ENCODE measurements at places on chromosomes 7 and 10.

DNA sequence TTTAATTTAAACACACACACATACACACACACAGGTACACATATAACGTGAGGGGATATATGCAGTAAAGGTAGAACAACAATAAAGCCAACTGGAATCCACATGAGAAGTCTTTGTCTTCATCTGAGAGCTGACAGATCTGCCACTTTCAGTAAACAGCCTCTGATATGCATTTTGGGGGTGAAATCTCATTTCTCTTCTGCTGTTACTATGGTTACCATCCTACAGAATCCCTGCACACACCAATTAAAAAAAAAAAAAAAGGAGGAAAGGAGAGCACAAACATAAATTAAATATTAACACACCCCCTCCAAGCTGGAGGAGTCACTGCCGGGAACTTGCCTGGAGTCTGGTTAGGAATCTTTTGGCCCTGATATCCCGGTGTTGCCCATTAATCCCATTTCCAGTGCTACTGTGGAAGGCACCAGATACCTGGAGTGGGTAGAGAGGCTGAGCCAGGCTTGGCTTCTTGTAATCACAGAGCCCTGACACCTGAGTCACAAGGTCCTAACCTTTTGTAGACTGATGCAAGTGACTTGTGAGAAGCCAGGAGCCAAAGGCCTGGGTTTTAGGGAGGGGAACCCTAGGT, 169.1 kb downstream of the LHFPL3 start:
- DNase-seq = no peak

- DNase-seq = peak; percentile 18
These were observed 130.0 kb downstream of the CDK14 start for GRCh38 chr7:90726120-90726519.

- DNase-seq = no peak
These were observed 127.4 kb downstream of the GPR85 start for GRCh38 chr7:112959276-112959675.

GRCh38 chr7:11817111-11817740, 14.8 kb downstream of the THSD7A start:
- DNase-seq = no peak

GRCh38 chr10:114282526-114282925, 43.5 kb downstream of the VWA2 start:
- no peak for DNase-seq

- DNase-seq = peak; percentile 65
These were observed 109.2 kb downstream of the EPC1 start for GRCh38 chr10:32237644-32238345.

GRCh38 chr7:155811895-155812761, at the start of gene SHH:
Gene SHH (minus strand): TSS chr7:155812463. CDS start chr7:155812122, 341 bp downstream.
- DNase-seq = no peak

Data from HFFc6 (cell line).